A549 treated with DMSO at 1 μM for 4 hours (cell line): ENCODE measurements at places on chromosomes 16 and 17. TPM values are rescaled to one million over a fixed set of nuclear protein-coding genes. Genes with fewer than 3 reads are reported as not detected.

Gene DHRS7C
- total RNA-seq: not detected in 5 replicates

Gene TEKT5
- 0.09 to 0.19 TPM in 2 of 5 replicates, not detected in the others for total RNA-seq

Gene ATP2A1
- total RNA-seq: 1.4 to 3.6 TPM (median 2.4 TPM) in 5 replicates

Gene EXOC3L1
- 0.03 to 0.14 TPM (median 0.05 TPM) in 4 of 5 replicates, not detected in the other for total RNA-seq

Gene KRT31
- total RNA-seq: not detected in 5 replicates

Gene CA5A
- not detected in 5 replicates for total RNA-seq

Gene SLC5A11
- 0.47 to 0.80 TPM (median 0.53 TPM) in 5 replicates for total RNA-seq

Gene MARVELD3
- 0.24 to 0.51 TPM (median 0.28 TPM) in 5 replicates for total RNA-seq

Gene CES5A
- not detected in 5 replicates for total RNA-seq

Gene LDHD
- 0.55 to 0.99 TPM (median 0.67 TPM) in 5 replicates for total RNA-seq

Gene GDPD3
- total RNA-seq: 1.5 to 2.8 TPM (median 2.0 TPM) in 5 replicates

Gene RHBDL3
- total RNA-seq: 3.5 to 5.8 TPM (median 4.7 TPM) in 5 replicates

Gene LGALS9B
- total RNA-seq: not detected in 5 replicates

Gene VASN
- 7.7 to 9.4 TPM (median 8.3 TPM) in 5 replicates for total RNA-seq
